Cardiac septum (tissue), 1 donor: ENCODE measurements at places on chromosomes 4 and X. TPM values are rescaled to one million over a fixed set of nuclear protein-coding genes. Genes with fewer than 3 reads are reported as not detected.

Gene RGN
- total RNA-seq = 17.1 TPM

Gene MAGEA2
- not detected for total RNA-seq

Gene PRSS12
- total RNA-seq = 0.05 TPM

Gene EREG
- total RNA-seq = 0.05 TPM

Gene UCP1
- total RNA-seq = not detected

Gene LGI2
- total RNA-seq = 5.0 TPM

GRCh38 chr4:54499308-54500074 lies 158.3 kb upstream of the KIT start:
- no peak for DNase-seq

DNA sequence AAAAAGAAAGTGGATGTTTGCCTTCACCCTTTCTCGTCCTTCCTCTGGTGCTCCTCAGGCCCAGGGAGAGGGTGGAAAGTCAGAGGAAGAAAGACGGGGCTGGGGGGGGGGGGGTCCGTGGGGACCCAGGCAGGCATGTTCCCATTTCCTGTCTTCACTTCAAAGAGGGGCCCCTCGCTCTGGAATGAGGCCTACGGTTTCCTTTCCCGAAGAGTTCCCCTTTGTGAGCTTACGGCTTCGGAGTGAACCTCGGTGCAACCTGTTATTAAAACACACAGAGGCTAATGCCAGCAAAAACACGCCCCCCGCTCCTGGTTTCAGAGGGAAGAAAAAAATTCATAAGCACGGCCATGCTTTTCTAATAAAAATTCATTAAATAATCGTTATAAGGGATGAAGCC lies 40.1 kb downstream of the SHOX start:
- DNase-seq = no peak

DNA sequence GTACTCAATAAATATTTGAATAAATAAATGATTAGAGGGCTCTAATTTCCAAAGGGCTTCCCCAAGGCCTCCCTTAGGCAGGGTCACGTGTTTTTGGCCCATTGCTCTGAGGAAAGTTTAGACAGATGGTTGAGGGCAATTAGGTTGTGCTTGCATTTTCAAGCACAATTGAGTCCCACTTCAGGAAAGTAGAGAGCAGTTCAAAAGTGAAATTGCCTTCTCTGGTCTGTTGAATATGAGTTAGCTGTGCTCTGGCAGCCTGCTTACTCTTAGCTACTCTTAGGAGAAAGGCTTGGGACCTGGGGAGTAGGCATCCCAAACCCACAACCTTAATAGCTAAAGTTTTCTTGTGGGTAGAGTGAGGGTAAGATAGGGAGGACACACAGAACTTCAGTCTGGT lies 9.0 kb upstream of the DRP2 start:
- no peak for DNase-seq

DNA sequence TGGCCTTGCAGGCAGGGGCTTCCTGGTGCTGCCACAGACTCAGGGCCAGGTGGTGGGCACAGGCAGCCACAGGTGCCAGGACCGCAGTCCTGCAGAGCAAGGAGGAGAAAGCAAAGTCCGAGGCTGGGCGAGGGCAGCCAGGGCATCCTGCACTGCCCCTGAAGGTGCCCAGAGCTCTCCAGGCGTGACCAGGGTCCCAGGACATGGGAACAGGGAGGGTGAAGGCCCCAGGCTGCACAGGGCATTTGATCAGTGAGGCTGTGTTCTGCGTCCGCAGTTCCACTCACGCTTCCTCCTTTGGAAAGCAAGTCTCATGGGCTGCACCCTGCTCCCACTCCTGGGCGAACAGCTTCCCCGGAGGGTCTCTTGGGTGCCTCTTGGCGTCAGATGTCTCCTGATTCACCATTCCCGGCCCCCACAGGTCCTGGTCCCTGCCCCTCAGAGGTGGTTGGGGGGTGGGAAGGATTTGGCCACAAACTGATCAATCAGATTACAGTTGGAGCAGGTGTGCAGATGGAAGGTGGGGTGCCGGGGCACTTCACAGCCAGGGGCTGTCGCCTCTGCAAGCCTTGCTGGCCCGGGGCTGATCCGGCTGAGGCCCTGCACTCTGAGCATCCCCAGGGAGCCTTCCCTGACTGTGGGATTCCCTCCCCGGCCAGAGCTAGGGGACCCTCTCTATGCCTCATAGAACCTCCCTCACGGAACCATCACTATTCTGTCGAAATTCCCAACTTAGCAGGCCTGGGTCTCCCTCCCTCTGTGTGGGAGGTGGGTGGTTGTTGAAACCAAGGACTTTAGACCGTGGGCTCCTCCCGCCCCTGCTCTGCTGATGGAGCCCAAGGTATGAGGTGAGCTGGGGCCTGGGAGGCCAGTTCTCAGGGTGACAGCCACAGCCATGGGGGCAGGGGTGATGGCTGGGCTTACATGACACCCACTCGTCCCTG lies 3.3 kb downstream of the SH3TC1 start:
- DNase-seq = no peak

- no peak for DNase-seq
These were observed 812.3 kb downstream of the PDHA2 start for GRCh38 chr4:96652158-96652557.

- no peak for DNase-seq
These were observed 33.3 kb downstream of the ARX start for GRCh38 chrX:24982306-24982965.

- DNase-seq = no peak
These were observed 1.4 kb upstream of the CEP135 start for GRCh38 chr4:55947254-55947882.

DNA sequence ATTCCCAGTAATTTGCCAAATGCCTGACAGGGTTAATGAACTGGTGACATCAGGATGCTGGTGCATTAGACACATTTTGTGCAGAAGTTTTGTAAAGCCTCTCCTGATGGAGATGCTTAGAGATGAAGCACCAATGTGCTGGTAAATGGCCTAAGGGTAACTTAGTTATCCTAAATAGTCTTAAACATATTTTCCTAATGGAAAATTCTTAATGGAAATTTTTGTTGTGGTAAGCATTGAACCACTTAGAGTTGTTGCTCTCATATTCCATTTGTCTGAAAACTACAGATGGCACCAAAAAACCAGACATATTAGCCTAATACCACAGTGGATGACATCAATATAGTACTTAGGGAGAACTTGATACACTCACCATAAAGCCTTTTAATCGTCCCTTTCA lies 154.5 kb upstream of the ANK2 start:
- no peak for DNase-seq

DNA sequence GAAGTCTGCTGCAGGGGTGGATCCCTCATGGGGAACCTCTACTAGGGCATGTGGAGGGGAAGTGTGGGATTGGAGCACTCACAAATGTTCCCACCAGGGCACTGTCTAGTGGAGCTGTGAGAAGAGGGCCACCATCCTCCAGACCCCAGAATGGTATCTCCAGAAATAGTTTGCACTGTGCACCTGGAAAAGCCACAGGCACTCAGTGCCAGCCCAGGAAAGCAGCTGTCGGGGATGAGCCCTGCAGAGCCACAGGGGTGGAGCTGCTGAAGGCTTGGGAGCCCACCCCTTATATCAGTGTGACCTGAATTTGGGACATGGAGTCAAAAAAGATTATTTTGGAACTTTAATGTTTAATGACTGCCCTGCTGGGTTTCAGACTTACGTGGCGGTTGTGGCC lies 25.0 kb upstream of the LDOC1 start:
- no peak for DNase-seq

DNA sequence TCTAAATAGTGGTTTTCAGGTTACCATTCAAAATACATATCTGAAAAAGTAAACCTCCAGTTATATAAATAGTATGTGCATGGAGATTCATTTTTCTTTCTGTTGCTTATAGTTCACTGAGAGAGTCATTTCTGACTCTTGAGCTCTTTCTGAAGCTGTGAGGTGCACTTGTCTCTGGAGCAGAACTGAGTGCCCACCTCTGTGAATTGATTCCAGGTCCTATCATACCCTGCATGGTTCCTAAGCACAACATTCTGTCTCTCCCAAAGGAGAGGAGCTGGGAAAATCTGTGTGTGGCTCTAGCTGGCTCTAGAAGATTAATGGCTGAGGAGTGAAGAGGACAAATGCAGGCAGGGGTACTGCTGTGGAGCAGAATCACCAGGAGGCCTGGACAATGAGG lies 161.6 kb upstream of the HCCS start:
- DNase-seq = no peak

DNA sequence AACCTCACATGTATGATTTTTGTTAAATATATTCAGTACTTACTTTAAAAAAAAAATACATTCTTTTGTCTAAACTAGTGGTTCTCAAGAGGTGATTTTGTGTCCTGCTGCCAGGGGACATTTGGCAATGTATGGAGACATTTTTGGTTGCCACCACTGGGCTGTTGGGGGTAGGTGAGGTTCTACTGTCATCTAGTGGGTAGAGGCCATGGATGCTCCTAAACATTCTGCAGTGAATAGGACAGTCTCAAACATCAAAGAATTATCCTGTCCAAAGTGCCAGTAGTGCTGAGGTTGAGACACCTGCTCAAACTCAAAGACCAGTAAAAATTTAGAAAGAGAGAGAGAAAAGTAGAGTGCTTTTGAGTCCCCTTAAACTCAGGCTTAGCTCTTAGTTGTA lies 32.9 kb upstream of the PGM2 start:
- DNase-seq = no peak

- DNase-seq = no peak
These were observed 510.6 kb upstream of the BOD1L1 start for GRCh38 chr4:14138106-14138505.

DNA sequence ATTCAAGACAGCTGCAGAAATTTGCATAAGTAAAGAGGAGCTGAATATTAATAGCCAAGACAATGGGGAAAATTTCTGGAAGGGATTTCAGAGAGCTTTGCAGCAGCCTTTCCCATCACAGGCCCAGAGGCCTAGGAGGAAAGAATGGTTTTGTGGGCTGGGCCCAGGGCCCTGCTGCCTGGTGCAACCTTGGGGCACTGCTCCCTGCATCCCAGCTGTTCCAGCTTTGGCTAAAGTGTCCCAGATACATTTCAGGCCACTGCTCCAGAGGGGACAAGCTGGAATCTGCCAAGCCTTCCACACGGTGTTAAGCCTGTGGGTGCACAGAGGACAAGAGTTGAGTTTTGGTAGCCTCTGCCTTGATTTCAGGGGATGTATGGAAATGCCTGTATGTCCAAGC lies 185.6 kb upstream of the SFRP2 start:
- DNase-seq = no peak

GRCh38 chr4:6887591-6888371 lies 21.8 kb upstream of the TBC1D14 start:
- no peak for DNase-seq

- DNase-seq = no peak
These were observed 107.1 kb downstream of the ANXA10 start for GRCh38 chr4:168199260-168199957.

GRCh38 chr4:6918338-6918737 lies 8.7 kb downstream of the TBC1D14 start:
- DNase-seq = no peak

GRCh38 chrX:826448-826847 lies 195.9 kb downstream of the SHOX start:
- DNase-seq = peak; percentile 26

DNA sequence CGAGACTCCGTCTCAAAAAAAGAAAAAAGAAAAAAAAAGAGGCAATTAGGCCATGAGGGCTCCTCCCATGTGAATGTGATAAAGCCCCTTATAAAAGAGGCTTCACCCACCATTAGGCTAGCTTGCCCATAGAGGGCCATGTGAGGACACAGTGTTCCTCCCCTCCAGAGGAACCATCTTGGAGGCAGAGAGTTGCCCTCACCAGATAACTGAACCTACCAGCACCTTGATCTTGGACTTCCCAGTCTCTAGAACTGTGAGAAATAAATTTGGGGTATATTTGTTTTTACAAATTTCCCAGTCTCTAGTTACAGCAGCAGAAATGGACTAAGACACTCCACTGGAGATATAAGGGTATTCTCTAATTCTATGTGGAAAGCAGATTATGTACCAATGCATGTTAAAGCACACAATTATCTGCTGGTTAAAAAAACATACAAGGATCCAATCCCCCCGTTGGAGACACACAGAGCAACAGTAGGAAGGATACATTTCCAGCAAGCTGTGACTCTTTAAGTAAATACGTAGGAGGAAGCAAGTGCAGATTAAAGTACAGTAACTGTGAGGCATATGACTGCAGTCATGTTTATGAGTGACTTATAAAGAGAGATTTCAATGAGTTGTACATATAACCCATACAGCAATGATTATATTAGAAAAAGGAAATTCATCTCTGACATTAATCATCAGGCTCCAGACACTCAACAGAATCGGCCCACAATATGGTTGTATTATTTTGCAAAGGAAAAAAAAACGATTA lies 21.4 kb downstream of the SH3RF1 start:
- DNase-seq = no peak

DNA sequence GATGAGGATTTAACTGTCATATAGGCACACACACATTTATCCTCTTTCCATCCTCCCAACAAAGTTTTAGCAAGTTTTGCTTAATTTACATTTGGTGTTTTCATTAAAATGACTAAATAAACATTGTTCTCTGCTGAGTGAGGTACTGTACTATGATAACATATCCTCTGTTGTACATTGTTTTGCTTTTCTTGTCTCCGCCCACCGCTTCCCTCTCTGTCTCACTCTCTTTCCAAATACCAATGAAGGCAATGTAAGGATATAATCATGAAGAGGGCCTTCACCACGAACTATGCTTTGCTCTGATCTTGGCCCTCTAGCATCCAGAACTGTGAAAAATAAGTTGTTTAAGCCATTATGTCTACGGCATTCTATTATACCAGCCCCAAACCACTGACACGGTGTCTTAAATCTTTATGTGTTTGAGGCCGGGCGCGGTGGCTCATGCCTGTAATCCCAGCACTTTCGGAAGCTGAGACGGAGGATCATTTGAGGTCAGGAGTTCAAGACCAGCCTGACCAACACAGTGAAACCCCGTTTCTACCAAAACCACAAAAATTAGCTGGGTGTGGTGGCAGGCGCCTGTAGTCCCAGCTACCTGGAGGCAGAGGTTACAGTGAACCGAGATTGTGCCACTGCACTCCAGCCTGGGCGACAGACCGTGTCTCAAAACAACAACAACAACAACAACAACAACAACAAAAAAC lies 65.3 kb downstream of the HPRT1 start:
- DNase-seq = no peak

- DNase-seq = no peak
These were observed 88.5 kb downstream of the PAPSS1 start for GRCh38 chr4:107631560-107631959.

DNA sequence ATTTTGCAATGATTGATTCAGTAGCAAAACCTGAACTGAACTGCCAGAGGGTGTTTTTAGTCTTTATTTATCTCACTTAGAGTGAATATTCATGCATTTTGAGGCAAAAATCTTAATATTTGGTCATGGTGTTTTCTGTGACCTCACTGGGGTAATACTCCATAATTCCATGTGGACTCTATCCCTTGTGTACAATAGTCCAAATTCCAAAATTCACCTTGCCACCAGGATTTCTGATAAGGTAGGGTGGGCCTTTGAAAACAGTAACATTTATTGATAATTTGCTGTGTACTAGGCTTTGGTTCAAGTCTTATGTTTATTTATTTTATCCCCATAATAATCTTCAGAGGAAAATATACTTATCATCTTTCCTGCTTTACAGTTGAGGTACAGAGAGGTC lies 68.4 kb upstream of the PDE5A start:
- no peak for DNase-seq

DNA sequence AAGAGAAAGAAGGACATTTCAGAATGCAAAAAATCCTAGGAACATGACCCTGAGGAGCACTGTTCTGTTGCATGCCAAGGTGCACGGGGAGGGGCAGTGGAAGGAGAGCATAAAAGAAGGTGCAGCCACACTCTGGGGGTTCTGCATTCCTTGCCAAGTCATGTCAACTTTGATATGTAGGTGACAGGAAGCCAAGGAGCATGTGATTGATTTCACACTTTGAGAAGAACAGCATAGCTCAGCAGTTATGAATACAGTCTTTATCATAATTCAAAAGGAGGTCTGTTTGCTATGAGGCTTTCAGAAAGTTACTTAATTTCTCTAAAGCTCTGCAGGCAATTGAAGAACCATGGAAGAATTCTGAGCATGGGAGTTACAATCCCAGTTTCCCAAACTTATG lies 50.6 kb downstream of the SCFD2 start:
- no peak for DNase-seq
